ENCODE measurements at places on chromosomes 3 and 15.

DNA sequence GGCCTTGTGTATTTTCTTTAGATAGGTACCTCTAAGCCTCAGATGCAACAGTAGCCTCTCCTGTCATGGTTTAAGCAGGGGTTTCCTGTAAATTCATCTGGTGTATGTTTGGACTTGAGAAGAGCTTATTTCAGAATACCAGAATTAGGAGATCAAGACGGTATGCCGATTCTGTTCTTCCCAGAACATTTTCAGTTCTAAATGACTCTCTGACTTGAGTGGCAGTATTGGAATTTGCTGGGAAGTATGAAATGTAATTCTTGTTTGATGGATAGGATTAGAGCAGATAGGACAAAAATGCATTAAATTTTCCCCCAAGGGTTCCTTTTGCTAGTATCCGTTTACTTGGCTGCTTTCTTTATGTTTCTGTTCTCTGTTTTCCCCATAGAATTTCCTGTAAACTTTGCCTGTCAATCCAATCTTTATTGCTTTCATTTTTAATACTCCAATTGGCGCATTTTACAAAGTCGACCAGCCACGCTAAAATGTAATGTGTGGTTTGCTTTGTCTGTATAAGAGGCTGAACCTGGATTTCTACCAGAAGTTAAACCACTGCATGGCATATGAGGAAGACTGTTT is 612.2 kb downstream of the RBMS3 start:
- no peak for DNase-seq

DNA sequence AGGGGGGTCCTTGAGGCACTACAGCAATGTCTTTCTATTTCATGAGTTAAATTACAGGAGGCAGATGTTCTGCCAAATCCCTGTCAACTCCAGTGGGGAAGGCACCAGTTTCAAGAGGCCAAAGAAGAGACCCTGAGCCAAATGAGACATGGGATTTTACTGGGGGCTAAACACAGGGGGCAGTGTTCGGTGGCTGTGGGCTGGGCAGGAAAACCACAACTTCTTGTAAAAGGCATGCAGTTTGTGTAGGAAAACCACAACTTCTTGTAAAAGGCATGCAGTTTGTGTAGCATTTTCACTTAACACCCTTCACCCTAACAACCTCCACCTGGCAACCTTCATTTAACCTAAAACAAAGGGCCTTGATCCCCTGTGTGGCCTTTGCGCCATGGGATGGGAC is 61.0 kb downstream of the POLR2M start:
- no peak for DNase-seq

DNA sequence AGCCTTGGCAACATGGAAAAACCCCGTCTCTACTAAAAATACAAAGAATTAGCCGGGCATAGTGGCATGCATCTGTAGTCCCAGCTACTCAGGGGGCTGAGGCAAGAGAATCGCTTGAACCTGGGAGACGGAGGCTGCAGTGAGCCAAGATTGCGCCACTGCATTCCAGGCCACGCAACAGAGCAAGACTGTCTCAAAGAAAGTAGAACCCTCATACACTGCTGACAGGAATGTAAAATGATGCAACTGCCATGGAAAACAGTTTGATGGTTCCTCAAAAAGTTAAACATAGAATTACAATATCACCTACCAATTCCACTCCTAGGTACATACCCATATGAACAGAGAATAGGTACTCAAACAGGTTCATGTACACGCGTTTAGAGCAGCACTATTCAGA is 158.9 kb downstream of the TBC1D5 start:
- no peak for DNase-seq

- DNase-seq: no peak
These were observed 706 bp downstream of the FSIP1 start for GRCh38 chr15:39781967-39782302.

DNA sequence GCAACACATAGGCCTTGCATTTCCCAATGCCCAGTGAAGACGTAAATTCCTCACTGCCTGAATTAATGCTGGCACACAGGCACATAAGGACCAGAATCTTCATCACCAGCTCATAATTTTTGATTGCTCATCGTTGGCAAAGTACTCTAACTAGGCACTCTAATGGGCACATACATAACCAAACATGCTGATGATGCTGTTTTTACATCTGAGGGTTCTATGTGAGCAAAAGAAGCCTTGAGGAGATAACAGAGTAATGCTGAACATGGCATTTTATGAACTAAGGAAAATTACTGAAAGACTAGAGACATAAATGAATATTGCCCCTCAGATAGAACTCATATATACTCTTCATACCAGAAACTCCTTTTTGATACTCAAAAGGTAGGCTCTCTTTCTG is 387.4 kb downstream of the EPHA6 start:
- no peak for DNase-seq

DNA sequence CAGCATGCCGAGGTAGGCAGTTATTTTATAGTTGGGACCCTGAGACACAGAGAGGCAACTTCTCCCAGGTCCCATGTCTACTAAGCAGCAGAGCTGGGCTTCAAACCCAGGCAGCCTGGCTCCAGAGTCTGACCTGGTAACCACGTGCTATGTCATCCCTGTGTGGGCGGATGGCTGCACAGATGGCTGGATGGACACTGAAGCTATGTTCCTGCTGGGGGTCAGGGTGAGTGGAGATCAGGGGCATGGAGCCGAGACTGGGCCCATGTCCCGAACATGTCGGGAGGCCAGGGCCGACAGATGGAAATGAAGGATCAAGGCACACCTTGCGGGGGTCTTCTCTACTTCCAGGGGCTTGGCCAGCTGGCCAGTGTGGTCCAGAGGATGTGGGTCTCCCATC is 9.3 kb upstream of the FBLN2 start:
- DNase-seq: no peak

DNA sequence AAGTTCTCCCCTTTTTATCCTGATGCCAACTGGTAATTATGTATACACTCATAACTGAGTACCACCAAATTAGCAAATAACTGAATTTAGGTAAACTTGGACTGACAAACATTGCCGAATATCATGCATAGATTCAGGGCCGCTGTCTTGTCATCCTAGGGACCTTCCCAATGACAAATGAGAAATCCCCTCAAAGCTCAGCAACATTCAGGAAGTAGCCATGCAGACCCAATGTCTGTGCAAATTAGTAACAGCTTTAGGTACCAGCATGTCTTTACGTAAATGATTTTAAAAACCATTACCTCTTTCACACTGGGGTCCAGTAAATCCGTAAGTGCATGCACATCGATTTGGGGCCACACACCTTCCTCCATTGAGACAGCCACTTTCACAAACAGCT is 49.5 kb downstream of the FBN1 start:
- DNase-seq: no peak

DNA sequence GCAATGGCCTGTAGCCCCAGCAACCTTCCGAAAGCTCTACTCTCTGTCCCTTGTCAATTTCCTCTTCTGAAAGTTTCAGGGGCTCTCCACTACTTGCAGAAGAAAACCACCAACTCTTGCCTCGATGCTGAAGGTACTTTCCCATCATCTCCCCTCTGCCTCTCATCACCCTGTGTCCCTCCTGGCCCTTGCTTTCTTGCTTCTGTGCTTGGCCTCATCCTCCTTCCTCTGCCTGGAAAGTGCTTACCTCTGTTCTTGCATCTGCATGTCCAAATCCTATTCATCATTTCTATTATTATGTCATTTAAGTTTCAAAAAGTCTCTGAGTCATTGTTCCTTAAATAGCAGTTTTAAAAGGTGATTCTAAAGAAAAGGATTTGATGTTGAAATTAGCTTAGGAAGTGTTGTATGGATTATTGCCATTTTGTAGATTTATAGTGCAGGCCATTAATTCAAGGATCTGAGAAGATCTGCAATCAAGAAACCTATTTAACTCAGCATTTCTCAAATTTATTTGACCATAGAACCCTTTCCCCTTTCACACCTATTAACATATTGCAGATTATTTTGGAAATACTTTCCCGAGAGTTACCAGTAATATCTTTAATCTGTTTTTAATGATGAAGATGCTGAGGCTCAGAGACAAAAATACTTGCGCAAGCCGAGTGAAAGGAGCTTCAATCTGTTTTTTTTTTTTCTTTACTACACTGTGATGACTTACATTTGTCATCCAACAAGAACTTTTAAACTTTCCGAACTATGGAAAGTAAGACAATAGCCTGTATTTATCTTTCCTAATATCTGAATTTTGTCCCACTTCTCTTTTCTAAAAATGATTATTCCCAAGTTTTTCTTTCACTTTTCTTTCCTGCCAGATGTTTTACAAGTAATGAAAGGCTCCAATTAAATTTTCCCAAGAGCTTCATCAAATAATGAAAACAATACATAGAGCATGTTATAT is 22.3 kb upstream of the CFAP161 start:
- DNase-seq: no peak

- DNase-seq: no peak
These were observed 32.5 kb downstream of the DMXL2 start for GRCh38 chr15:51589881-51590568.

GRCh38 chr3:10359761-10360161 is 38.8 kb upstream of the SEC13 start:
- DNase-seq: no peak

Measured in stimulated activated CD8-positive, alpha-beta memory T cell treated with anti-CD3 and anti-CD28 coated beads, Interleukin-4, amount 100 ng/mL, for 1 hour (primary cell).